ENCODE measurements at places on chromosomes 2 and 18.

DNA sequence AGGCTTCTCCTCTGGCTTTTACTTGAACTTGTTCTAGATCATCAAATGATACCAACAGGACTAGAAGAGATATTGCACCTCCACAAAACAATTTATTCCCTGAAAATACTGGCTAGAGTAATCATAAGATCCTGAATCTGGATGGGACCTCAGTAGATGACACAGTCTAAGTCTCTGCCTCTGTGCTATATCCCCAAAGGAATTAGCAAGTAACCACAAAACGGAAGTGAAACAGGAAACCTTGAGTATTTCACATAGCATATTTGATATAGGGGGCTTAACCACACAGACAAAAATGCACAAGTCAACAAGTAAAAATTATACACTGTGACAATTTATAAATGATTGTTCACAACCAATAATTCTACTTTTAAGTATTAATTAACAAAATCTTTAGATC lies 456.9 kb upstream of the TNP1 start:
- DNase-seq, result no peak

GRCh38 chr2:241068942-241069810 lies 32.9 kb downstream of the MTERF4 start:
- peak; percentile 37 for DNase-seq

DNA sequence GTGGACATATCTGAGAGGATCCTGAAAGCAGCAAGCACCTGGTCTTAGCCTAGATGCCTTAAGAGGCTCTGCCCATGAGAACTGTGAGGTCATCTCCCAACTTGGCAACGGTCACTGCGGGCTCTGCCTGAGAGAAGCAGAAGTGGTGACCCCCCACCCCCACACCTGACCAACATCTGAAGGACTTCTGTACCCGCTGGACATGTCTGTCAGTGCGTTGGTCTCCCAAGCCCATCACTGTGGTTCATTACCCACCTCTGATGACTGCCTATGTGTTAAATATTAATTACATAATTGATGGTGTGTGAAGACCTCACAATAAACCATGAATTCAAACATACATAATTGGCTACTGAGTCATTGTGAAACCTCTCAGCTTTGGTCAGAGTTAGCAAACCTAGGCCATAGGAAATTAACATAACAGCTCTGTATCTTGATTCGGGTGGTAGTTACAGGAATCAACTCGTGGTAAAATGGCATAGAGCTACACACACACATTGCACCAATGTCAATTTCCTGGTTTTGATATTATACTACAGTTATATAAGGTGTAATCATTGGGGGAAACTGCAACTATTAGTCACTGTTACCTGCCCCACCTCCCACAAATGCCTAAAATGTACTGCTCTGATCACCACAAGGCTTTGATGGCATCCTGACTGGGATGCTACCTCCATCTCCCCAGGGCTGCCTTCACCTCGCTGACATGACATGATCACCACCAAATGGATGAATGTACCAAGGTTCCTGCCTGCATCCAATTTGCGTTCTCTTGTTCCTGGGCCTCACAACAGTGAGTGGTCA lies 4.3 kb upstream of the GALNT1 start:
- peak; percentile 67 for DNase-seq

DNA sequence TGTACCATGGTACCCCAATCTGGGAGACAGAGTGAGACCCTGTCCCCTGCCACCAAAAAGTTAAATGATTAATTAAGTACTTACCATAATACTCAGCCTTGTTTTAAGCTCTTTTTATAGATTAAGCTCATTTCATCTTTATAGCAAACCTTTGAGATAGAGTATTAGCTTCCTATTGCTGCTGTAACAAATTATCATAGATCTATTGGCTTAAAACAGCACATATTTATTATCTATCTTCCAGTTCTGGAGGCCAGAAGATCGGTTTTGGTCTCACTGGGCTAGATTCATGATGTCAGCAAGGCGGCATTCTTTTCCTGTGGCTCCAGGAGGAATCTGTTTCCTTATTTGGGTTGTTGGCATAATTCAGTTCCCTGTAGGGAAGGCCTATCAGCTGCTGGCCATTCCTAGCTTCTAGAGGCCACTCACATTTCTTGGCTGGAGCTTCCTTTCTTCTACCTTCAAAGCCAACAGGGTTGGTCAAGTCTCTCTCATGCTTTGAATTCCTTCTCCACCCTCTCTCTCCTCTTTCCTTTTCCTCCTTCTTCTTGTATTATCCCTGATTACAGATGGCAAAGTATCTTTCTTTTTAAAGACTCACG lies 13.7 kb upstream of the GREB1 start:
- DNase-seq, result no peak

Data from activated CD8-positive, alpha-beta memory T cell treated with anti-CD3 and anti-CD28 coated beads, Interleukin-2, amount 10 ng/mL, durations not matched to agents 7 days and 5 days (primary cell).